HuH-7.5 (cell line): ENCODE measurements at places on chromosomes 13 and 19.

GRCh38 chr13:112053167-112053743 is 13.7 kb upstream of the SOX1 start:
- no peak for DNase-seq

DNA sequence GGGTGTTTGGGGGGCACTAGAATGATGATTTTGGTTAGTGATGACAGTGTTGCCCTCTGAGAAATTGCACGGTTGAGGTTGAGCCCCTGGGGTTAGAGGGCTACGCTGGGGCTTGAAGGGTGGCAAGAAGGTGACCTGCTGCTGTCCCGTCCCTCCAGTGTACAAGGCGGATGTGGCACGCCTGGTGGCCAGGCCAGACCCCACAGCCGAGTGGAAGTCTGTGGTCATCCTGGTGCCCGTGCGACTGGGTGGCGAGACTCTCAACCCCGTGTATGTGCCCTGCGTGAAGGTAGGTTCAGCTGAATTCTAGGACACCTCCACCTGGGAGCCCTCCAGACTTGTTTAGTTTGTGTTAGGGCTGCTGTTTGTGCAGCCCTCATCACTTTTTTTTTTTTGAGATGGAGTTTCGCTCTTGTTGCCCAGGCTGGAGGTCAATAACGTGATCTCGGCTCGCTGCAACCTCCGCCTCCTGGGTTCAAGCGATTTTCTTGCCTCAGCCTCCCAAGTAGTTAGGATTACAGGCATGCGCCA is 5.1 kb downstream of the ATG4D start:
- no peak for DNase-seq

GRCh38 chr13:66402066-66402465 is 828.1 kb downstream of the PCDH9 start:
- DNase-seq = no peak

GRCh38 chr13:81381560-81381959 is 1040.6 kb upstream of the SPRY2 start:
- DNase-seq = no peak

- no peak for DNase-seq
Observed at GRCh38 chr19:2590630-2591399, 111.7 kb downstream of the GNG7 start.

DNA sequence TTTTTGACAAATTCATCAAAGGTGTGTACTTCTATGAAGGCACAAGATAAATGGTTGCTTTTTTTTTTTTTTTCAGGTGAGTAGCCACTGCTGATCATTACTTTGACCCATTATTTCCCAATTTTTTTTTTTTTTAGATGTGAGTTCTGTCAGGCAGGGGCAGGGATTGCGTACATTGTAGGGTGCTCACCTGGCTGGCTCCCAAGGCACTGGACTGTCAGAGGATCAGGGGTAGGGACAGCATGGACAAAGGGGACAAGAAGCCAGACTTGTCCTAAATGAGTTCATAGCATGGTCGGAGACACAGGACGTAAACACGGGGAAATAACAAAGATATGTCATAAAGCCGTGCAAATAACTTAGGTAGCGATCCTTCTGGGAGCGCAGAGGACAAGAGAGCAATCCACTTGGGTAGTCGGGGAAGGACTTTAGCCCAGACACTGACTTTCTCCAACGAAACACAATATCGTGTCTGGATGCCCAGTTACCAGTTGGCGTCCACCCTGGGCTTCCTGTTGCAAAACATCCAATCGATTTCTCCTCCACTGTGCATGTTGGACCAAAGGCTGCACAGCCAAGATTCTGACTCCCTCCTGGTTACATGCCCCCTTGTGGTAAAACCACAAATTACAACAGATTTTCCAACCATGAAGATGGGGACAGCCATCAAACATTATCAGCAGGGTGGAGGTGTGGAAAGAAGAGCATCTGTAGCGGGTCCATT is 27.5 kb upstream of the KATNAL1 start:
- peak; percentile 66 for DNase-seq

- no peak for DNase-seq
Observed at GRCh38 chr13:72852207-72852606, 70.3 kb downstream of the PIBF1 start.

DNA sequence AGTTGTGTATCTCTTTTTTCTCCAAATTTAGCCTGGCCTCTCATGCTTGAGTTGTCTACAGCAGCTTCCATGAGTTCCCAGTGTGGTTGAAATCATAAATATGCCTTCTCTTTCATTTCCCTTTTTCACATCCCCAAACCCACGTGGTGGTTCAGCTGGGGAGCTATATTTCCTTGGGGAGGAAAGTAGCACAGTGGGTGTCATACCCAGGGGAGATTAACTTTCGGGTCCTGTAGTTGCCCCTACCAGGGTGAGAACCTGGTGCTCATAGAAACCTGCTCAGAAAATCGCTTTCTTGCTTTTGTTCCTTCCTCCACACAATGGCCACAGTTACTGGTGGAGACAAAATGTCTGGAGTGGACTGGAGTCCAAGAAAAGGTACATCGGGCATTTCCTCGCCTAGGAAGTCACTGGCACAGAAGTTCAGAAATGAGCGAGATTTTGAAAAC is 7.0 kb upstream of the LILRA4 start:
- no peak for DNase-seq

- peak; percentile 71 for DNase-seq
Observed at GRCh38 chr13:28819735-28820098, 422 bp upstream of the MTUS2 start.

- DNase-seq = no peak
Observed at GRCh38 chr19:35216016-35216832, 12.3 kb downstream of the FAM187B start.

DNA sequence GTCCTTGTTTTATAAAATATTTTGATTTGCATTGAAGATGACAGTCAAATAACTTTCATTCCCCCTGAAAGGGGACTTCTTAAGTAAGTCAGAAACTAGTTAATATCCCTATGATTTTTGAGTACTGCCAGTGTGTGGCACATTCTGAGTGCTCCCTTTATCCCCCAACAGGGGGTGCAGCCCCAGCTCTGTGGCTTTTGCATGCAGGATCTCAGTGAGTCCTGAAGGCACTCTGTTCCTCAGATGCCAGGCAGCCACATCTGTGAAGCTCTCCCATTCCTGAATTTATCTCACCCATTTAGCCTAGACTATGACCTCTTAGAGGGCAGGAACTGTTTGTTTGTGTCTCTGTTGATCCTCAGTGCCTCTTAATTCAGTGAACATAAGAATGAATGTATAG is 123.1 kb downstream of the CDK8 start:
- DNase-seq = peak; percentile 16

DNA sequence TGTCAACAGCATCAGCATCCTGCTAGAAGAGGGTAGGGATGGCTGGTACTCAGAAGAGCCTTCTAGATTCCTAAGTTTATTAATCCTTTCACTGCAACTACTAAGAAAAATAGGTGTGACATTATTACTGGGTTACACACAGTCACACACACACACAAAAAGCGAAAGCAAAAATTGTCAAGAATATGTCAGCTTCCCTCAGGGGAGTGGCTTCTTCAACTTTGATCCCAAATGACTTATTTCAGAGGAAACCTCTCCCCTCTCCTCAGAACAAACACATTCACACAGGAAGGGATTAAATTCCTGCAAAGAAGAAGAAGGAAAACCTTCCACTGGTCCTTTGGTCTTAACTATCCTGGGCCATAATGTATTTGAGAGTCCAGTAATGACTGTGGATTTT is 20.1 kb upstream of the IGFL1 start:
- no peak for DNase-seq

- DNase-seq = no peak
Observed at GRCh38 chr19:3006075-3006767, 22.9 kb downstream of the TLE2 start.

DNA sequence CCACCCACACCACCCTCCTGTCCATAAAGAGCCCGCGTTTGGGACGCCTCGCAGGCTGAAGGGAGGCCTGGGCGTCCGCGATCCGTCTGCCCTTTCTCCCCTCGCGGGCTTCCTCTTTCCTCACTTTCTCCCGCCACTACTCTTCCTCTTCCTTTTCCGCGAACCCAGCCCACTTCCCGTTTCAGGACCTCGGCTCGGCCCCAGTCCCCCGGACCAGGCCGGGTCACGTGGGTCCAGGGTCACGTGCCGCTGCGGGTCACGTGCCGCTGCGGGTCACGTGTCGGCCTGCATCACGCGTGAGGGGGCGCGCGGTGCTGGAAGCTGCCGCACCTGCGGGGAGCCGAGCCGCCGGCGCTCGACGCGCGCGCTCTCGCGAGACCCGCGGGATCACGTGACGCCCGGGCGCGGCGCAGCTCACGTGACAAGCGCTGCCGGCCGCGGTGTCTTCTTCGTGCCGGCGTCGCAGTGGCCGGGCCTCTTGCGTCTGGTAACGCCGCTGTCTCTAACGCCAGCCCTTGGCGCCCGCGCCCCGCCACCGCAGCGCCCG is at the start of gene LAMP1:
Gene LAMP1 (plus strand): TSS at position 417 of the 547 bp plus-strand sequence. CDS start 196 bp downstream, outside the sequence.
- DNase-seq = peak; percentile 91

GRCh38 chr19:18386543-18387271 is 749 bp downstream of the GDF15 start:
- peak; percentile 53 for DNase-seq

GRCh38 chr13:23701636-23702035 is 131.4 kb downstream of the TNFRSF19 start:
- DNase-seq = no peak

- no peak for DNase-seq
Observed at GRCh38 chr13:102609696-102610095, 12.9 kb downstream of the TPP2 start.

- DNase-seq = no peak
Observed at GRCh38 chr19:53034948-53035675, 9.4 kb upstream of the ERVV-2 start.

DNA sequence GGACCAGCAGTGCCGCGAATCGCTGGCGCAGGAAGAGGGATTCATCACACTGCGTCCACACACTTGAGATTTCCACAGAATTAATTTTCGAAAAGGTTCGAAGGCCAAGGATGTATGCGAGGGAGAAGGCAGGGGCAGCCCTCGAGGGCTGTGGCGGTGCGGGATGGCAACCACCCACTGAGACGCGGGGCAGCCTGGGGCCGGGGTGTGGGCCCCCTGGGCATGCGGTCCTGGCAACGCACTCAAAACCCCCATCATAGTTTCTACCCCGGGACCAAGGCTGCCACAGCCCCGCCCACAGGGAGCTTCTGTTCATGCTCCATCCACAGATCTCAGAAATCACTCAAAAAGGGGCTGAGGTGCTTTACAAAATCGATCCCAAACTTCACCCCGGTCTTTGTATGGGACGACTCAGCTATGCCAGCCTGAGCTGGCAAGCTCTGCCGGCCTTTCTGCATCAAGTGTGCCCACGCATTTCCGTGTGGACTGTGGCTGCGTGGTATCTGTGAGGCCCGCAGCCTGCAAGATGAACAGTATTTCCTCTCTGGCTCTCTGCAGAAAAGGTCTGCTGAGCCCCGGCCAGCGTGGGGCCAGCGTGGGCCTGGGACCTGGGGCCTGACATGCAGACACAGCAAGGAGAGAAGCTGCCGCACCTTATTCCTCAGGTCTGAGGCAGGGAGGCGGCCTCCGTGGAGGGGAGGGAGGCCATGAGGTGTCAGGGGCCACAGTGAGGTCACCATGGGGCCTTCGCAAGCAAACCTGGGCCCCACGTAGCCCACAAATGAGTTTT is 19.2 kb downstream of the ZNF787 start:
- no peak for DNase-seq

GRCh38 chr13:98517576-98518310 is 59.2 kb downstream of the STK24 start:
- no peak for DNase-seq
